GM10248 (cell line): ENCODE measurements at places on chromosomes 16 and 17.

DNA sequence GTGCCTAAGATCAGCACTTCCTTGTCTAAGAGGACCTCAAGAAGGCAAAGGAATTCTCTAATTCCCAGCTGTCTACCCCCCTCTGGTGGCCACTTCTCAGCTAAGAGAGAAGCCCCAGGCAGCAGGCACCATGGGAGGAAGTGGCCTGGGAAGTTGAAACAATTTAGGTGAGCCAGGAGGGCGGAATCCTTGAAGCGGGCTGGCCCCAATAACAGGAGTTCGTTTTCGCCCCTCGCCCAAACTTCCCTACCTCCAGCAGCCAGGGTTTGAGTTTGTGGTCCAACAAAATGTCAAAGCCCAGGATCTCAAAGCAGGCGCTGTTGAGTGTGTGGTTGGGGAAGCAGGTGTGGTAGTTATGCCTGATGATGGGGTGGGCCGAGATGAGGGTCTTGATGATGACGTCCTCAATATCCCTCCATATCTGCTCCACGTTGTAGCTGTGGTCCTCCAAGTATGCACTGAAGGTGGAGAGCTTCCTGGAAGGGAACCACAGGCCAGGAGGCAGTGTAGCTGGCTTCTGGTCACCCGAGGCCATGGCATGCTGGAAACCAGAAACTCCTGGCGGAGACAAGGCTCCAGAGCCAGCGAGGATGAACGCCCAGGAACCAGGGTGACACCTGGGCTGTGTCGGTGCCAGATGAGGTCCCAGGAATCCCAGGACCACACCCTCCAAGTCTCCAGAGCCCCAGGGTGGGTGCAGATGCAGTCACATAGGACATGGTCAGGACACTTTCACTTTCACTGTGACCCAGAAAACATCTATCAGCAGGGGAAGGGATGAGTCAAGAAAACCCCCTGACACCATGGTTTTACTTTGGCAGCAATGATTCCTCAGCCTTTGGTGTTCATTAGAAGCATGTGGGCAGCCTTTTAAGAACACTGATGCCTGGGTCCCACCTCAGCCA lies 25.6 kb downstream of the TTLL6 start:
- peak; percentile 70 for DNase-seq

GRCh38 chr17:42431758-42432161 lies 8.7 kb upstream of the CAVIN1 start:
- no peak for DNase-seq

- no peak for DNase-seq
Observed at GRCh38 chr16:53769787-53770186, 65.8 kb downstream of the FTO start.

DNA sequence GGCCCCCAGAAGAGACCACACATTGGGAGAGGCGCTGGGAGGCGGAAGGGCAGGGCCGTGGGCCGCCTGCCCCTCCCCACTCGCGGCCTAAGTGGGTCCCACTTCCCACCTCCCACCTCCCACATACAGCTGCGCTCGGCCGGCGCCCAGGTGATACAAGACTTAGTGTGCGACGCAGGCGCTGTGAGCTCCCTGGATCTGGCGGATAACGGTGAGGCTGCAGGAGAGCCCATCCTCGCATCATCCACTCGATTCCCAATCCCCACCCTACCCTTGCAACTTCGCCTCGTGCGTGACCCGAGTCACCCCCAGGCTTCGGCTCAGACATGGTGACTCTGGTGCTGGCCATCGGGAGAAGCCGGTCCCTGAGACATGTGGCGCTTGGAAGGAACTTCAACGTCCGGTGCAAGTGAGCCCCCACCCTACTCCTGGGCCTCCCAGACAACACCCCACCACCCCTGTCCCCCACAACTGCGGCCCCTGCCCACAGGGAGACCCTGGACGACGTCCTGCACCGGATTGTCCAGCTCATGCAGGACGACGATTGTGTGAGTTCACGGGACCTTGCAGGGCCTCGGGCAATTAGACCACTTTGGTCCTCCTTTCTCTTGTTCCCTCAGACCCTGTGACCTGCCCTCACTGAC lies 3.9 kb downstream of the CARMIL2 start:
- no peak for DNase-seq

- no peak for DNase-seq
Observed at GRCh38 chr17:48905987-48906515, 2.2 kb upstream of the UBE2Z start.

DNA sequence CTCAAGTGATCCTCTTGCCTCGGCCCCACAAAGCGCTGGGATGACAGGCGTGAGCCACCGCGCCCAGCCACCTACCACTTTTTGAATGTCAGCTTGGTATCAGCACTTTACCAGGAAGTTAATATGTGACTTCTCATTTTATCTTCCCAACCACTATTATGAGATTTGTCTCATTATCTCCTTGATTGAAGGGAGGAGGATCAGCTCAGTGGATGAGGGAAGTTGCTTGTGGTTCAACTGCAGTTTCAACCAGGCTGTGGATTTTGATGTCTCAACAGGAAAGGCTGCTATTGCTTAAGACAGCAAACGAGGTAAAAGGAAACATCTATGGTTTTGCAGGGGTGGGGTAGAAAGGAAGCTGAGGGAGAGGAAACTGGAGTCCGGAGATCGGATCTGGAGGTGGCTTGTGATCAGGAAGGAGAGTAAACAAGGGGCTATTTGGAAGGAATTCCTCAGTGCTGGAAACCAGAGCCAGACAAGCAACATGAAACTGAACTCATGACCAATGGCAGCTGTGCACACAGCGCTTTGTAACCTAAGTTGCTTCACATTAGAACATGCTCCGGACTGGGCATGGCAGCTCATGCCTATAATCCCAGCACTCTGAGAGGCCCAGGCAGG lies 180.5 kb downstream of the VPS53 start:
- DNase-seq = no peak

GRCh38 chr17:42399121-42399520 lies 10.9 kb upstream of the STAT3 start:
- DNase-seq = no peak

GRCh38 chr16:25951999-25952398 lies 260.2 kb downstream of the HS3ST4 start:
- DNase-seq = no peak

- peak; percentile 76 for DNase-seq
Observed at GRCh38 chr17:44522883-44523671, 19.9 kb upstream of the GPATCH8 start.

- no peak for DNase-seq
Observed at GRCh38 chr16:3881499-3881990, 1.0 kb upstream of the CREBBP start.

- no peak for DNase-seq
Observed at GRCh38 chr16:85735946-85736345, 14.9 kb downstream of the C16orf74 start.

- DNase-seq = no peak
Observed at GRCh38 chr16:79347277-79347676, 253.3 kb downstream of the MAF start.

- no peak for DNase-seq
Observed at GRCh38 chr17:58630883-58631522, 60.8 kb downstream of the TEX14 start.

DNA sequence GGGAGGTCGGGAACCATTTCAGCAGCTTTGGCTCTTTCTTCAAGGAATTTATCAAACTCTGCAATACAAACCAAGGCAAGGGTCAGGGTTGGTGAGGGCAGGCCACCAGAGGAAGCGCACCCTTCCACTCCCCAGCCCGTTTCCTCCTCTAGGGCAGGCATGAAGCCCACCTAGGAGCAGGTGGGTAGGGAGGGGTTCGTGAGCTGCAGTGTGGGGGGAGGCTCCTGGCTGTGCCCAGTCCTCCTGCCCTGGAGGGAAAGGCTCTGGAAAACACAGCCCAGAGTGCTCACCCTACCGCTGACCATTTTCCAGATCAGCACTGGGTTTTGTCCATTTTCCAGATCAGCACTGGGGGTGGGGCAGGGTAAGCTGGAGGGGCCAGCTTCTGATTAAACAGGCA lies 10.9 kb upstream of the SREBF1 start:
- DNase-seq = no peak

- DNase-seq = no peak
Observed at GRCh38 chr17:40500709-40501108, 714 bp downstream of the TNS4 start.

GRCh38 chr16:71746442-71747046 lies 22.0 kb upstream of the PHLPP2 start:
- peak; percentile 59 for DNase-seq

DNA sequence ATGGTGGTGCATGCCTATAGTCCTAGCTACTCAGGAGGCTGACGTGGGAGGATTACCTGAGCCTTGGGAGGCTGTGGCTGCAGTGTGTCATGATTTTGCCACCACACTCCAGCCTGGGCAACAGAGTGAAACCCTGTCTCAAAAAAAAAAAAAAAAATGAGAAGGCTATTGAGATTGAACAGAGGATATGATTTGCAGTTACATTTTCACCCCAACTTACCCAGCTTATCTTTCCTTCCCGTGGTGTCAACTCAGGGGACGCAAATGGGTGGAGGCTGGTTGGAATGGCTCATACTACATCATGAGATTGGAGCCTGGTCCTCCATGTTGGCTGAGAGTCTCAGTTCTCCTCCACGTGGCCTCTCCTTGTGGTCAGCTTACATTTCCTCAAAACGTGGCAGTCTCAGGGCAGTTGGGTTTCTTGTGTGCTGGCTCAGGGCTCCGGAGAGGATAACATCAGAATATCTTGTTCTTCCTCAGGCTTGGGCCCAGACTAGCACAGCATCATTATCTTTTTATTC lies 17.2 kb upstream of the NSMCE1 start:
- DNase-seq = no peak

DNA sequence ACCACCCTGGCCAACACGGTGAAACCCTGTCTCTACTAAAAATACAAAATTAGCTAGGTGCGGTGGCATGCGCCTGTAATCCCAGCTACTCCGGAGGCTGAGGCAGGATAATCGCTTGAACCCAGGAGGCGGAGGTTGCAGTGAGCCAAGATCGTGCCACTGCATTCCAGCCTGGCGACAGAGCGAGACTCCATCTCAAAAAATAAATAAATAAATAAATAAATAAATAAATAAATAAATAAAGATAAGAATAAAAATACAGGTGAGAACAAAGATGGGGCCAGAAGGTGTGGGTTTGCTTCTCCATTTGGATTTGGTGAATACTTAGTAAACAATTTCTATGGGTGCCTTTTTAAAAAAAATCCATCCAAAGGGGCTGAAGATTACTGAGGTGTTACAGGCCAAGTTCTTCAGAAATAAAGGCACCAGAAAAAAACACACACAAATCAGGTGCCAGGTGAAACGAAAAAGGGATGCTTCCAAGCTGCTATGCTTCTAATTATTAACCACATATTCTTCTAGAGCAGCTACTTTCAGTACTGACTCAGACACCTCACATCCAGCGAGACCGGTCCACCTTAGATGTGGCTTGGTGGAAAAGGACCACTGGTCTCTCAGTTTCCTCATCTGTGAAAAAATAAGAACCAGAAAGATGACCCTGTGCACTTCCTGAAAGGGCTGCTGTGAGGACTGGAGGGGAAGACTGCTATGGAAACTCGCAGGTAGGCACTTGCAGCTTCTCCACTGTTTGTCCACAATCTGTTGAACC lies 9.2 kb downstream of the GLYR1 start:
- no peak for DNase-seq

- DNase-seq = no peak
Observed at GRCh38 chr16:4922721-4923342, 14.1 kb downstream of the PPL start.

- no peak for DNase-seq
Observed at GRCh38 chr17:81236784-81237183, 2.1 kb downstream of the TEPSIN start.

GRCh38 chr17:41642252-41643156 lies 18.1 kb upstream of the KRT17 start:
- DNase-seq = no peak

- DNase-seq = no peak
Observed at GRCh38 chr16:81544261-81544660, 99.7 kb downstream of the CMIP start.

GRCh38 chr17:61467416-61468262 lies 15.4 kb downstream of the TBX4 start:
- DNase-seq = no peak

DNA sequence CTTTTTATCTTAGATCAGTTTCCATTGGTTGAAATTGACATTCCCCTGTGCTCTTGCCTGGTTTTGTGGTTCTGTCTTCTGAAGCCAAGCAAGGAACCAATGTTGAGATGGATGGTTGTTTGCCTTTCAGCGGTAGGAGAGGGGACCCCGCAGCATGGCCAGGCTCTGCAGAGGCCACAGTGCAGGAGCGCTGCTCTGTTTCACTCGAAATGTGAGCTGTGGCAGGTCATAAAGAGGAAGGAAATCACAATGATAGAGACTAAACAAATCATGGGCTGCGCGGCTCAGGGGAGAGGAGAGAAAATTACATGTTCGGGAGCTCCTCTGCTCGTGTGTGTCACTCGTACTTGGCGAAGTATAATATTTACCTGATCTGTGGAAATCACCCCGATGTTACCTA lies 148.2 kb downstream of the SNX29 start:
- no peak for DNase-seq

GRCh38 chr16:57245472-57246113 lies 534 bp downstream of the ARL2BP start:
- peak; percentile 45 for DNase-seq

- DNase-seq = no peak
Observed at GRCh38 chr17:31248986-31249834, 47.8 kb downstream of the OMG start.

- DNase-seq = no peak
Observed at GRCh38 chr17:39751637-39752036, 13.9 kb downstream of the GRB7 start.

GRCh38 chr17:74147056-74147835 lies 56.2 kb upstream of the RPL38 start:
- DNase-seq = no peak

DNA sequence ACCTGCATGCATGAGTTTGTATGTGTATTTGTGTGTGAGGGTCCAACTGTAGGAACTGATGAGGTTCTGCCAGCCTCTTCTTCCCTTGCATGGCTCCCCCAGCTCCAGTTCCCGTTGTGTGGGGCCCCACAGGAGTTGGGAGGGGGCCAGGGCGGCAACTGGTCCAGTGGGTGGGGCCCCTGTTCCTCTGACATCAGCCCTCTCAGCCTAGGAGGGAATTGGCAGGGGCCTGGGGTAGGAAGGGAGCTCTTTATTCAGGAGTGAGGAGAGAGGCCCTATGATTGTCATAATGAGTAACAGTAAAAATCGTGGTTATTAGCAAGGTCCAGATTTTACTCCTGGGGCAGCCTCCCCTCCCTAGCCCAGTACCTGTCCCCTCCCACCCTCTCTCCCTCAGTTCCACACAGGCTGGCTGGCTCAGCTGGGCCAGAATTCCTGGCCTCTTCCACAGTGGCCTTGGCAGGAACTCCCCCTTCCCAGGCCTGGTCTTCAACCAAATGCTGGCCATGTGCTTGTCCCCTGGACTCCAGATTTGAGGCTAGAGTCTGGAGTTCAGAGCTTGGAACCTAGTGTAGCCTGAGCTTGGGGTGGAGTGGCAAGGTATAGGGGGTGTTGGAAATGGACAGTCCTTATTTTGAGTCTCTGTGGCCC lies 18.9 kb downstream of the RARA start:
- DNase-seq = no peak

GRCh38 chr16:88003736-88004135 lies 52.5 kb downstream of the BANP start:
- DNase-seq = no peak

DNA sequence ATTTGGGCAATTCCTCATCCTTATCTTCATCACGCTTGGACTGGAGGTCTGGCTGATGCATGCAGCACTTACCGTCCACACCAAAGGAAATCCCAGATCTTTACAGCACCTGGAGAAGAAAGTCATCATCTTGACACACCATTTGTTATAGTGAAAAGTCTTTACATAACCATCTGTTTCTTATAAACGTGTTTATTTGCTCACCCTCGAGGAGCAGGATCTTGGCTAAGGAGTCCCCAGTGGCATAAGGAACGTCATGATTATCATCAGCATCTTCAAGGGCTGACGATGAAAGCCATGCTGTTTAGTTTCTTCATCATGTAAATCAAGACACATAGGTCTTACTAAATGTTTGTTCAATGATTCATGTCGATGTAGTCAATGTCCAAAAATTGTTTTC lies 248.8 kb upstream of the ELAC2 start:
- DNase-seq = no peak
